OCI-LY7 (cell line): ENCODE measurements at places on chromosomes 3 and 15. TPM values are rescaled to one million over a fixed set of nuclear protein-coding genes. Genes with fewer than 3 reads are reported as not detected.

DNA sequence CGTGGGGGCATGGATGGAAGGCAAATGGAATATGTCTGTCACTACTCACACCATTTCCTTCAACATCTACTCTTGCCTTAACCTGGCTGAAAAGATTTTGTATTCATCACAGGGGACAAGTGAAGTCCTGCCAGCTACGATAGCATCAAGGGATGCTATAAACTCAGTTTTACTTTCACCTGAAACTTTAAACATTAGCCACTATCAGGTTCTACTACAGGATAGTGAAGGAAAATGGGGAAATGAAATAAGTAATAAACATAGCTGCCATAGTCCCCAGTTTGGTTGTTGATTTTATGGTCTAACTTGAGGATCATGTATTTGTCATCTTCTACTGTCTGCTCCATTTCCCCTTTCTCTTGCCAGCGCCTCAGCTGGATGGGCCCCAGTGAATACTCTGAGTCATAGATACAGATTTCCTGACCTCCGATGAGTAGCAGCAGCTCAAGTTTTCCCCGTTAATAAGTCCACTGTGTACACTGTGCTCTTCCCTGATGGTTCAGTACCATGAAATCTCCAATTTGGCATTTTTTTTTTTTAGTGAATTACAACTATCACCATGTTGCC is 338.2 kb upstream of the SLCO3A1 start:
- DNase-seq: no peak

DNA sequence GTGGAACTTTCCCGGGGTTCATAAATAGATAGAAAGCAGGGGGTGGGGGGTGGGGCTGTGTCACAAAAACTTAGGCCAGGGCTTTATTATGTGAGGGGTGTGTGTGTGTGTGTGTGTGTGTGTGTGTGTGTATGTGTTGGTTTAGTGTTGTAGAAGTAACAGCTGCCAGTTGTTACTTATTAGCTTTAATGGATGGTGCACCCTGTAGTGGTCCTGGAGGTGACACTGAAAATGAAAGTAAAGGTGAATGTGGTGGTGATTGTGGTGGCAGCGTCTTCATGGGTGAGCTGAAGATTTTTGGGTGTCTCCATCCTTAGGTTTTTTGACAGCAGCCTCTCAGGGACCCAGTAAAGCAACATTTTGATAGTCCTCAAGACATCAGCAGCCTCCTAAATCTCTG is 449.9 kb downstream of the PDCD6IP start:
- no peak for DNase-seq

DNA sequence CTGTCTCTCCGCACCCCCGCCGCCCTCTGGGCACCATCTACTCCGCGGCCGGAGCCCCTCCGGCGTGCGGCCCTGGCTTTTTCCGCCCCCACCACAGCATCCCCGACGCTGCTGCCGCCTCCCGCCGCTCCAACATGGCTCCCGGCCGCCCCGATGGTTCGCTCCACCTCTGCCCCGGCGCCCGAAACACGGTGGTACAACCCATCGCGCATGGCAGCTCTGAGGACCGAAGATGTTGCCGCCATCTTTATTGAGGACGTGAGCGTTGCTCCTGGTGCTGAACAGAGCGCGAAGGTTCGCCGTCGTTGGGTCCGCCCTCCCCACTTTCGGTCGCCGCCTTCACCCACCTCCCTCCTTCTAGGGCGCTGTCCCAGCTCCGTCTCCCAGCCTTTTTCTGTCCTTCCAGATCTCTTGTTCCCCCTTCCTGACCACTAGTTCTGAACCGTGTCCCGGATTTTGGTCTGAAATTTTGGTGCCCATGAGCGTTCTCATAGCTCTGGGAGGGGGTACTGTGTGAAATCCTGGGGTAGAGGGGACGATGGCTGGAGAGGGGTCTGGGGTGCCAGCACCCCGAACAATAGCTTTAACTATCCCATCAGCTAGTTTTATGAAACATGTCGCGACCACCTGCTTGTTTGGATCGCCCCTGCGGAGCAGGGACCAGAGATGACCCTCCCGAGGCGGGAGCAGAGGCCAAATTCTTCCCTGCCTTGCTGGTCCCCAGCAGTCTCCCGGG is at the start of gene CELSR3:
Gene CELSR3, minus strand, starts transcription at position 134 of the 736 bp plus-strand sequence. CDS start 252 bp downstream, outside the sequence.
- DNase-seq: peak; percentile 95

- DNase-seq: peak; percentile 59
Observed at GRCh38 chr15:63288778-63289378, 11.5 kb downstream of the APH1B start.

- peak; percentile 29 for DNase-seq
Observed at GRCh38 chr3:141383555-141384129, 15.3 kb downstream of the ZBTB38 start.

Gene LRRC3B
- total RNA-seq: not detected in 2 replicates

Gene AGTR1
- not detected in 2 replicates for total RNA-seq

Gene ACP3
- total RNA-seq: 10.5 and 13.7 TPM in 2 replicates
